GM12878 (cell line): ENCODE measurements at places on chromosomes 4 and X. TPM values are rescaled to one million over a fixed set of nuclear protein-coding genes. Genes with fewer than 3 reads are reported as not detected.

SLC25A43 gene
- 6.6 and 6.7 TPM in 2 replicates for polyA plus RNA-seq

ACSL4 gene
- 37.8 and 40.4 TPM in 2 replicates for polyA plus RNA-seq

CNKSR2 gene
- polyA plus RNA-seq = not detected in 2 replicates

ZBTB33 gene
- 20.0 and 21.3 TPM in 2 replicates for polyA plus RNA-seq

FAM184B gene
- not detected in 2 replicates for polyA plus RNA-seq

SHROOM4 gene
- polyA plus RNA-seq = not detected in 2 replicates

EXOC1 gene
- polyA plus RNA-seq = 23.0 and 25.1 TPM in 2 replicates

ESX1 gene
- not detected in 2 replicates for polyA plus RNA-seq
